ENCODE measurements at places on chromosomes 13 and 19.

DNA sequence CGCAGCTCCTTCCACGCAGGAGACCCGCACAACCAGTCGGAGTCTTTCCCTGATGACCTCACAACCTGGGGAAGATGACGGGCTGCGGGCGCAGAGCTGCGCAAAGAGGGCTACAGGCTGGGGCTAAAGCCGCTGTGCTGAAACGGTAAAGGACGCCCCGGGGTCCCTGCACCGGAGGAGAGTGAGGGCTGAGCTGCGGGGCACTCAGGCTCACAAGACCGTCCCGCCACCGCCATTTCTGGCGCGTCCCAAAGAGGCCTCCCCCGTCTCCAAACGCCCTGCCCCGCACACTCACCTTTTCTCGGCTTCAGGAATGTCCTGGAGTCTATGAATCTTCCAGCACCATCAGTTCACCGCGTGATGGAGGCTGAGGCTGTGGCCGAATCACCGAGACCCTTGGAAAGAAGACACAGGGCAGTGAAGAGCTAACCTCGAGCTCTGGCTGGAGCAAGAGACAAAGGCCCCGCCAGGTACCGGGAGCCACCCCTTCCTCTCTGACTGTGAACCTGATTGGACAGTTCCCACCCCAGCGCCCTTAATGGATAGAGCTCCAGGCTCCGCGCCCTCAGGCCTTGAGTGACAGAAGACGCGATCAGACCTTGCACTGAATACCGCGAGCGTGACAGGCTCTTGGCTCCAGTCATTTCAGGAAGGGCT is 41.8 kb upstream of the ZNF429 start:
- DNase-seq, result no peak

DNA sequence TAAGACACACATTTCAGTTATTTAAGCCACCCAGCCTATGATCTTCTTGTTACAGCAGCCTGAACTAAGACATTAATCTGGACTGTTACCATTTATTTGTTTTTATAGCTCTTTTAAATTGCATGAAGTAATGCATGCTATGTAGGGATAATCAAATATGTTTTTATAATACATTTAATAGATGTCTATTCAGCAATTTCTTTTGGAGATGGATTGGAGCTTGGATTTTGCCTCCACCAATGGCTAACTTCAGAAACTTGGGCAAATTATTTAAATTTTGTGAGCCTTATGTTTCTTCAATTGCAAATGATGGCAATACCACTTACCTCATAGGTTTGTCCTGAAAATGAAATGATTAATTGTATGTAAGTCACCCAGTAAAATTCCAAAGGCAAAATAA is 288.7 kb downstream of the GPC6 start:
- DNase-seq, result no peak

- no peak for DNase-seq
Measured at GRCh38 chr19:33667141-33667650, 45.4 kb downstream of the CHST8 start.

GRCh38 chr13:92362717-92363116 is 863.9 kb upstream of the GPC6 start:
- no peak for DNase-seq

DNA sequence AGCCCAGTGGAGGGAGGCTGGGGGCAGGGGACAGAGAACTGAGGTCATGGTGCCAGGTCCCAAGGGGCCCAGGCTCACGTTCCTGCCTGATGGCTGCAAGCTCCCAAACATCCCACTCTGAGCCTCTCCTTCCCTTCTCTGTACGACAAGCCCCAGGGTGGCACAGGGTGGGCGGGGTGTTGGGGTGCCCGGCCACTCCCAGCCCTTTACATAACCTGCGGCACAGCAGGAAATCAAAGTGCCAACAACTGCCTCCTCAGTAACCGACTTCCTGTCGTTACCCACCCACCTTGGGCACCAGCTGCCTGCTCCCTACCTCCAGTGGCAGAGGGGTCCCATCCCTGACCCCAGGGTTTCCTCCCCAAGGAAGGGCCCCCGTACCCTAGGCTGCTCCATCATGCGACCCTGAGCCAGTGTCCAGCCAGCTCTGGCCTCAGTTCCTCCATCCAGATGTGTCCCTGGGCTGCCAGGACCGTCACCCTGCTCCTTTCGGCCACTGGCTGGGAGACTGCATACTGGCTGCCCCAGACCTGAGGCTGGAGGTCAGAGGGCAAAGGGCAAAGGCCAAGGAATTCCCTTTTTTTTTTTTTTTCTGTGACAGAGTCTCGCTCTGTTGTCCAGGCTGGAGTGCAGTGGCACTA is 27.7 kb upstream of the NFIC start:
- peak; percentile 30 for DNase-seq

DNA sequence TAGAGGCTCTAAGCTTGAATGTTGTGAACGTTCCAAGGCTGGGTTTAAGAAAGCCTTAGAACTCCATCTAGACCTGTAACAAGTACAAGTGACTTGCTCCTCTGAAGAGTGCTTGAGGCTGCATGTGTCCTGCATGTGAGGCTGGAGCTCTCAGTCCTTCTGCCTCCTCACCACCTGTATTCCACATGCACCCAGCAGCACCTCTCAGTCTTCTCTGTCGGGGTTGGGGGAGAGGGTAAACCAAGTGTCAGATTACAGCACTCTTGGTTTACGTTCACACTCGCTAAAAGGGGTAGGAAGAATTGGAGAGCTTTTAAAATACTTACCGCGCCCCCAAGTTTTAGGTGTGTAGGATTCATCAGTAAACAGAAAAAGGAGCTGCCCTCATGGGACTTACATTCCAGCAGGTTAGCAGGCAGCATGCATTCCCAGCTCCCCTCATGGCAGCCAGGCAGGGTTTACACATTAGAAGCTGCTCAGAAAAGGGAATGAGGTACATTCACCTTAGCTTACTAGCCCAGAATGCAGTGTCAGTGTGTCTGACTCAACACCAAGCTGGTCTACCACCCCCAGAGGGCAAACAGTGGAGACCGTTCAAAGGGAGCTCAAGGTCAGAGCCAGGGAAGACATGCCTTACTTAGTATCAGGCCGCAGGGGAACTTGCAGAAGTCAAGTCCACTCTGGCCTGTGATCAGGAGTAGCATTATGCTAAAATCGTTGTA is 248.1 kb downstream of the PCCA start:
- DNase-seq, result no peak

- DNase-seq, result no peak
Measured at GRCh38 chr13:50080203-50080910, 65.1 kb downstream of the KCNRG start.

DNA sequence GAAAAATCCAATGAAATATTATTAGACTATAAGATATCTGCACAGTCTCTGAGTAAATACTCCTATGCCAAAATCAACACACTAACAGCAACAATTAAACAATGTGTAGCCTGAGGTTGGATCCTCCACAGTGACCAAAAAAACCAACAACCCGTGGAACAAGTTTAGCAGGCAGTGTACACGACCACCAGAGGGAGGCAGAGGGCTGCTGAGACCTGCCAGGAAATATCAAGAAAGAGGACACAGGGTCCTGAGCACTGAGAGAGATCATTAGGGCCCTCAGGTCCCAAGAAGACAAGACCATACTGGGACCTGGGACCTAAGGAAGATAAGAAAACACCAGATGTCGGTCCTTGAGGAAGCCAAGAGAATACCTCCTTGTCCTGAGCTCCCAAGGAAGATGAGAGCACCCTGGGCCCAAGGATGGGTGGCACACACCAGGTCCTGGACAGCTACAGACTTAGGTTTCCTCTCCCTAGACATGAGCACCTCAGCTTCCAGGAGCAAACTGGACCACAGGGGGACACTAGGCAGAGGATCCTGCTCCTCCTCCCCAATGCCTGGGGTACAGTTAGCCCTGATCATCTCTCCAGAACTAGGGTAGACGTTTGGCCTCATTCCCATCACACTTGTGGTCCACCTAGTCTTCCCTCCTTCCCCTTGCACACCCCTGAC is 822 bp upstream of the ZNF274 start:
- DNase-seq, result peak; percentile 32

GRCh38 chr19:3667037-3667638 is 33.1 kb downstream of the PIP5K1C start:
- DNase-seq, result no peak

- no peak for DNase-seq
Measured at GRCh38 chr19:6101991-6102390, 8.3 kb downstream of the RFX2 start.

GRCh38 chr13:94121686-94122085 is 357.8 kb downstream of the DCT start:
- no peak for DNase-seq

DNA sequence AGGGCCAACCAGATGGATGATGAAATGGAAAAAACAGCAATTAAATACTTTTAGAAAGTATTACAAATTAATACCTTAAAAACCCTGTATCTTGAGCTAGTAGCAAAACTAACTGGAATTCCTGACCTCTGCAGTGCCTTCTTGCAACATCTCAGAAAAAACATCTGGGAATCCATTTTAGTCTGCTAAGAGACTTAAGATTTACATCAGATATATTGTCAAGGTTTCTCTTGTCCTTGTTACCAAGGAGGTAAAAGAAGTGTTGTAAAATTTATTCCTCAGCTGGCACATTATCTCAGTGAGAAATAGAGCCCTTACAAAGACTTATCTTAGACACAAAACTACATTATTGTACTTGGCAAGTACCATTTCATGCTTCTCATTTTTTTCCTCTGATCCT is 18.5 kb downstream of the KCNRG start:
- no peak for DNase-seq

DNA sequence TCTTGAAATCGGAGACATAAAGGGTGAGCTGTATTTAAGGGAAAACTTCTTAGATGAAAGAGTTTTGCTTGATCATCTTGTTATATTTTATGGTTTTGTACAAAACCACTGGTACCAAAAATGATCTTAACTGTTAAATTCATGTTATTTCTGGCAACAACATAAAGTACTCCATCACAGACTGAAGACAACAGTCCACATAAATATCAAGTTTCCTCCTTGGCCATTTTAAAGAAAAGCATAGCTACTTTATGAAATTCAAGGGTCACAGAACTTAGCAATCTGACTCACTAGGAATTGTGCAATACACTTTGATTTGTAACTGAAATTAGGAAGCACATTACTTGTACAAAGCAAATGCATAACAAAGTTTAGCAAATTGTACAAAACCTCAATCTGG is 66.3 kb downstream of the TBC1D4 start:
- DNase-seq, result no peak

DNA sequence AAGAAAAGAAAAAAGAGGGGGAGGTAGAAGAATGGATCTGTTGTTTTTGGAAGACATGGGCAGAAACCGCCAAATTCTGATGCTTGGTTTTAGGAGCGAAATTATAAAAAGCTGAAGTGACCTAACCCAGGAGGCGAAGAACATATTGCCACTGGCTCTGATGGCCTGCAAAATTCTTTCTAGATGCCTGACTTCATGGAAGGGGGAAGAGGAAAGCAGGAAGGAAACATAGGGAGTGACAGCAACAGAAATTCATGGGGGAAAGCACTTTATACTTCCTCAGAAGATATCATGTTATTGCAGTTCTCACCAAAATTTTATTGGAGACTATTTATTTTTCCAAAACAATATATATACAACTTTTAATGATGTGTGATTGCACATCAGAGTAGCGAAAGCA is 213.5 kb downstream of the DLEU7 start:
- DNase-seq, result no peak

GRCh38 chr13:64912141-64912540 is 2318.0 kb downstream of the PCDH9 start:
- no peak for DNase-seq

DNA sequence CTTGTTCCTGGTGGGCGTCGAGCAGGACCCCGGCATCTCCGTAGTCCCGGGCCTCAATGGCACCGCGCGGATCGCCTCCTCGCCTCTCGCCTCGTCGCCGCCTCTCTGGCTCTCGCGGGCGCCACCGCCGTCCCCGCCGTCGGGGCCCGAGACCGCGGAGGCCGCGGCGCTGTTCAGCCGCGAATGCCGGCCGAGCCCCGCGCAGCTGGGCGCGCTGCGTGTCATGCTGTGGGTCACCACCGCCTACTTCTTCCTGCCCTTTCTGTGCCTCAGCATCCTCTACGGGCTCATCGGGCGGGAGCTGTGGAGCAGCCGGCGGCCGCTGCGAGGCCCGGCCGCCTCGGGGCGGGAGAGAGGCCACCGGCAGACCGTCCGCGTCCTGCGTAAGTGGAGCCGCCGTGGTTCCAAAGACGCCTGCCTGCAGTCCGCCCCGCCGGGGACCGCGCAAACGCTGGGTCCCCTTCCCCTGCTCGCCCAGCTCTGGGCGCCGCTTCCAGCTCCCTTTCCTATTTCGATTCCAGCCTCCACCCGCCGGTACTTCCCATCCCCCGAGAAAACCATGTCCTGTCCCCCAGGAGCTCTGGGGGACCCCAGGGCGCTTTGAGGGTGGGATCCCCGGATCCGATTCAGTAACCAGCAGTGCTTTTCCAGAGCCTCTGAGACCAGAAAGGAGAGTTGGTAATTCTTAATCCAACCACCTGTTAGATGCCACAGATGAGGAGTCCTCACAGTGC is 885 bp downstream of the MLNR start:
- no peak for DNase-seq

DNA sequence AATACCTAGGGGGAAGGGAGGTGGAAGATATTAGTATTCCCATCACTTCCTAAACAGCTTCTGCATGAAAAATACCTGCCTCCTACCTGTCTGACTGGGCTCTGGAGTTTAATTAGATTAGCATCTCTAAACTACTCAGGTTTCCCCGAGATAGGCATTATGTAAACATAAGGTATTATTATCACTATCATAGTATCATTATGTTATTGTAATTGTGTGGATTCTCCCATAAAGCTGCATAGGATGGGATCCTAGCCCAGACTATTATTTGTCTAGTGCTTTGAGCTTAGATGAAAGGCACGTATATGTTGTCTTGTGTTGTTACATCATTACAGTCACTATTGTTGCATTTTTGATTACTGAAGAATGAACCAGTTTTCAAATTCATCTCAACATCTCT is 115.2 kb upstream of the SOX21 start:
- no peak for DNase-seq

DNA sequence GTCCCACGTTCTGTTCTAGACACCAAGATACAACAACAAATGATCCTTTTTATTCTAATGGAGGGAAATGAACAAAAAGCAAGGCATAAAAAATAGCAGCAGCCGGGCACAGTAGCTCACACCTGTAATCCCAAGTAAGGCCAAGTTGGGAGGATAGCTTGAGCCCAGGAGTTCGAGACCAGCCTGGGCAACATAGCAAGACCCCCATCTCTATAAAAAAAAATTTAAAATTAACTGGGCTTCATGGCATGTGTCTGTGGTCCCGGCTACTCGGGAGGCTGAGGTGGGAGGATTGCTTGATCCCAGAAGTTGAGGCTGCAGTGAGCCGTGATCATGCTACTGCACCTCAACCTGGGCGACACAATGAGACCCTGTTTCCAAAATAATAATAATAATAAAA is 1.0 kb downstream of the MIA start:
- no peak for DNase-seq

- DNase-seq, result no peak
Measured at GRCh38 chr13:43085545-43085944, 62.2 kb downstream of the DNAJC15 start.
